Stimulated activated CD4-positive, alpha-beta T cell treated with anti-CD3 and anti-CD28 coated beads, Interleukin-1b, Interleukin-23, amount 100 ng/mL, for 1 hour (primary cell): ENCODE measurements at places on chromosomes 6 and 20.

DNA sequence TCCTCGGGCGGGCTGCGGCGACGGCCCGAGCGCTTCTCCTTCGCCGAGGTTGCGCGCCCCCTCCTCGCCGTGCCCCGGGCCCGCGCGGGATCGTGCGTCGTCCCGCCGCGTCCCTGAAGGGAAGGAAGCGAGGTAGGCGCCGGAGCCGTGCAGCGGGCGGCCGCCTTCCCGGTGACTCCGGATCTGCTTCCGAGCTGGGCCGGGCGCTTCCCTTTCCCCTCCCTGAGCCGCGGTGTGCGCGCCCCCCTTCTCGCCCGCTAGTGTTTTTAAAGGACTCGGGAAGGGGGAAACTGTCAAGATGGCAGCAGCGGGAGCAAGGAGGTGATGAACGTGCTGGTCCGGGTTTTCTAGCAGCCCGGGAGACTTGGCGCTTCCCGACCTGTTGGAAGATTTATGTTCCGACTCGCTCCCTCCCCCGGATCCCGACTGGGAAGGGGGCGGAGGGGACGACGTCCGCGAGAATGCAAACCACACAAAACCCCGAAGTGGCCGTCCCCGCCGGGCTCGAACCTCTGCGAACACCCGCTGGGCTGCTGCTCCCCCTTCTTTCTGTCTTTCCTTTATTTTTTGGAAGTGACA, 744 bp upstream of the FOXO3 start:
- no peak for DNase-seq

- no peak for DNase-seq
These were observed 83.4 kb downstream of the TXNDC5 start for GRCh38 chr6:7827142-7827541.

DNA sequence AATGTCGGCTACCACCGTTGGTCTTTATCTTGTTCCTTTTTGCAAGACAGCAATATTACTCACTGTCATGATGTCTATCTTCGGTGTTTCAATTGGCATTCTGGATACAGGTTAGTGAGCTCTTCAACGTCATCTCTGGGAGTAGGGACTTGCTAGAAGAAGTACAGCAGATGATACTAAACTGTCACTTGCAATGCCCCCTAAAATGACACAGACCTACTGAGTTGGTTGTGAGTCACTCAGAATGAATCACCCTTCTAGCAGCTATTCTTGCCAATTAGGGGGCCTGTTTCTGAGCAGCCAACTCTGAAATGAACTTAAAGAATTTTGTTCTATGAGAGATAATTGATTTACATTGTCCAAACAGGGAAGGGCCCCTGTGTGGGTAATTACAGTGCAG, 176.5 kb downstream of the SLC16A10 start:
- DNase-seq: no peak

DNA sequence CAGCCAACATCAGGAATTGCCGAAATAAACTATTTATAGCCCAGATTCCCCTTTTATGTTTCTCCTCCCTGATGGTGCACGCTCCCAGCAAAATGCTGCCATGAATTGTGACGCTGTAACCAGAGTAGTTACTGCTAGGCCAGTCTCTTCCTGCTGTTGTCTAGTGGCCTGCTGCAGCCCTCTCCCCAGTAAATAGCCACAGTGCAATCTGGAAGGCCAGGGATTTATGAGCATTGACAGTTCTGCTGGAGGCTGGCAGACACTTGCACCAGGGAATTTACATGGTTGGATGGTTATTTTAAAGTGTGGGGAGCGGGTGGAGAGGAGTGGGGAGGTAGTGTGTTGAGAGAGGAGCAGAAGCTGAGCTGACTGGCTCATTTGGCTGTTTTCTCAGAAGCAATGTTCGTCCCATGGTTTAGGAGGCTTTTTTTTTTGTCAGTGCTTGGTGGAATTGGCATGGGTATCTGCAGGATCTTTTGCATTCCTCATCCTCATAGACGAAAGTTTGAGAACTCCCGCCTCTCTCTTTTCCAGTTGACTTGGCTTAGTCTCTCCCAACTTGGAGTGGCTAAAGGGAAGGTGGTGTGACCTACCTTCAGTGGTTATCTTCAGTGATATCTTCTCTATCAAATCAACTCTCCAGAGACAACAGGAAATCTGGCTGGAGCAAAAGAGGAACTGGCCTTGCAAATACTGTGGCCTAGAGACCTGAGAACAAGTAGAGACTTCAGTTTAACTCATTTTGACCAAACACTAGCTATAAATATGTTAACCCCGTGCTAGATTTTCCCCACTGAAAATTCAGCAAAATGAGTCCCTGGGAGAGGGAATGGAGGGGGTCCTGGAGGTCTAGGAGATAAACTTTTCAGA, 99.3 kb upstream of the VSTM2L start:
- DNase-seq: no peak

DNA sequence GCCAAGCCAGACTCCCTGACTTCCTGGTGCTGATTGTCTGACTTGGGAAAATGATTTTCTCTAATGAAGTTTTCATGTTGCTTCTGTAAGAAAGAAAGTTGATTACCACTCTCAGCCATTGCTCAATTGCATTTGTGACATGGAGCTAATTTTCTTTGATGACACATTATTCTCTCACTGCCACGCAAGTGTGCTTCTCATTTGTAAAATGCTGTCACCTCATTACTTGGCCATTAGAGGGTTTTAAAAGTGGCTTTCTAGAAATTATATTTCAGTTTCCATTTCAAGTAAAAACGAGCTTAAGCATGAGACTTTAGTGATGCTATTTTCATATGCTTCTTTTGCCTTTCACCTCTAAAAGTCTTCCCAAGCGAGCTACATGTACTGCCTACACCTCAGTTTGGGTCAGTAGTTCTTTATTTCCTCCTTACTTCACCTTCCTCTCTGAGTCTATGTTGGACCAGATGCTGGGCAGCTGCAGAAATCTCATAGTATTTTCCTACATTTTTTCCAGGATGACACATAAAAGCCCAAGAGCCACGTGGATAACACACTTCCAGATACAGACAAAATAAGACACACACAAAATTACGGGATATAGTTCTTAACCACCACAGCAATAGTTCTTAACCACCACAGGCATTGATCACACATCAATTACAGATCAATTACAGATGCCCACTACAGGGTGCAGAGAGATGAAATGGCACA, 6.3 kb upstream of the FAM210B start:
- no peak for DNase-seq

DNA sequence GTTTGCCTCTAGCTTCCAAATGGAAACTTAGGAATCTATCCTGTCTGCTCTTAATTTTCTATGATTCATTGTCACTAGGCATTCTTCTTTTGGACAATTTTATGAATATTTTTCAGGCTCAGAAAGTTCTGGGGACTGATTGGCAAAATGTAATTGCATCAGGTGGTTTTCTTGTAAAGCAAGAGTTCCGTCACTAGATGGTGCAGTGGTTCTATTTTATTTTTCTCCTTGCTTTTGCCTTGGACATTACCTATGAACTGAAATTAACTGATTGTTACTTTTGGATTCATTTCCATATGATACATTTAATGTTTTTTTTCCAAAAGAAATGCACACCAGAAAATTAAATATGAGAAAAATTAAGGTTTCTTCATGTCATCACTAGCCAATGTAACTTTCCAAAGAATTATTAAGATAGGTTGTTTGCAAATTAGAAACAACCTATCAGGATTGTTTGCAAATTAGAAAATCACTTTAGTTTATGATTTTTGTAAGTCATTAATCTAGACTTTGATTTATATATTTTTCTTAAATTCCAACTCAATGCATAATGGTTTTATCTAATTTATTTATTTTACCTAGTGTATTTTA, 48.0 kb downstream of the TMEM170B start:
- DNase-seq: no peak

DNA sequence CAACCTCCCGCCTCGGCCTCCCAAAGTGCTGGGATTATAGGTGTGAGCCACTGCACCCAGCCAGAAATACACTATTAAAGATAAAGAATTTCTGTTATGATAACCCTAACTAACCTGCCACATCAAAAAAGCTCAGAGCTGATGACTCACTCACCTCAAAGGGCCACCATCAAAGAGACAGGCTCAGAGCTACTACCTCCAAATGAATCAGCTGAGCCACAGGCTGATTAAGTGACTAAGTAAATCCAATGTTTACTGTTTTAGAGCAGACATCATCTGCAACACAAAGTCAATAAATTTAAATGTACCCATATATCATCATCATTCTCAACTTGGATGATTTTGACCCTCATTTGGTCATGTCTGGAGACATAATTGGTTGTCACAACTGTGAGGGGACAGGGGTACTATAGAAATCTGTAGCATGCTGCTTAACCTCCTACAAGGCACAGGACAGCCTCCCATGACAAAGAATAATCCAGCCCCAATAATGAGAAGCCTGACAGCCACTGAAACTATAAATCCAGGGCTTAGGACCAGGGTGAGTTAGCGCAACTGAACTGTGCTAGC, 106.5 kb downstream of the ATP9A start:
- DNase-seq: no peak

- DNase-seq: no peak
These were observed 125.8 kb downstream of the MYB start for GRCh38 chr6:135306740-135307420.

- no peak for DNase-seq
These were observed 1.1 kb downstream of the L3MBTL1 start for GRCh38 chr20:43508604-43509040.

DNA sequence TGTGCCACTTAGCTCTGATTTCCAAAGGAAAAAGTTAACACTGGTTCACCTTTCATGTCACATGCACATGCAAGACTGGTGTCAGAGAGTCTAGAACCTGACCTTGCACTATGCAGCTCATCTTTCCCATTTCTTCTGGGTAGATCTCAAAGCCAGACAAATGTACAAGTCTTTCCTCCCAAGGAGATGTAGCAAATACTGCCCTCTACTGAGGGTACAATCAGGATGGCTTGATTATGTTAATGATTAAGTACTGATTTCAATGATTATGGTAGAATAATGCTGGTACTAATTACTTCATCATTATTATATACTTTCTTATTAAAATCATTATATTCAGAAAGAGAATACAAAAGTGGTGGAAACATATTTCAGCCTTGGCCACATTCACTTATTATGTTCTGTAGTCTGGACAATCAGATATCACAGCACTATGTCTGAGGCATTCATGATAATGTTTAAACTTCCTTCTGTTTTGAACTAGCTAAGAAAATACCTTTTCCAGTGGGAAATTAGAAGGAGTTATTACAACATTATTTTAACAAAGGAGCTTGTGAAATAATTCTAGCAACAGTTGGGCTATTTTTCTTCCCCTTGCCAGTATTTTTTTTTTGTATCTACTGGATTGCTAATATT, 68.5 kb upstream of the FOXO3 start:
- DNase-seq: no peak

DNA sequence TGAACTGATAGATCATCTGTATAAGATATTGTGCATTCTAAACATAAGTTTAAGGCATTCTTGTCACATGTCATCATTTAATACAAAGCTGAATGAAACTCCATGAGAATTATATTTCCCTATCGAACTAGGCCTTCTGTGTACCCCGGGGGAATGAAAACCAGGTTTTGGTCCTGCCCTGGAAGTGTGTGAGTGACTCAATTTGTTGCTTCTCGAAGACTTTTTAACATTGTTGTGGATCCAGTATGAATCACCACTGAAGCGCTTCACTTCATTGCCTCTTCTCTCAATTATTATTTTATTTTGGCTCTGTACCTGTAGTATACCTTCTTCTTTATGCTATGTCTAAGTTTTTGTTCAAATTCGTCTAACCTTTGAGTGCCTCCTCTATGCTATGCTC, 150.8 kb downstream of the GRIK2 start:
- DNase-seq: no peak

DNA sequence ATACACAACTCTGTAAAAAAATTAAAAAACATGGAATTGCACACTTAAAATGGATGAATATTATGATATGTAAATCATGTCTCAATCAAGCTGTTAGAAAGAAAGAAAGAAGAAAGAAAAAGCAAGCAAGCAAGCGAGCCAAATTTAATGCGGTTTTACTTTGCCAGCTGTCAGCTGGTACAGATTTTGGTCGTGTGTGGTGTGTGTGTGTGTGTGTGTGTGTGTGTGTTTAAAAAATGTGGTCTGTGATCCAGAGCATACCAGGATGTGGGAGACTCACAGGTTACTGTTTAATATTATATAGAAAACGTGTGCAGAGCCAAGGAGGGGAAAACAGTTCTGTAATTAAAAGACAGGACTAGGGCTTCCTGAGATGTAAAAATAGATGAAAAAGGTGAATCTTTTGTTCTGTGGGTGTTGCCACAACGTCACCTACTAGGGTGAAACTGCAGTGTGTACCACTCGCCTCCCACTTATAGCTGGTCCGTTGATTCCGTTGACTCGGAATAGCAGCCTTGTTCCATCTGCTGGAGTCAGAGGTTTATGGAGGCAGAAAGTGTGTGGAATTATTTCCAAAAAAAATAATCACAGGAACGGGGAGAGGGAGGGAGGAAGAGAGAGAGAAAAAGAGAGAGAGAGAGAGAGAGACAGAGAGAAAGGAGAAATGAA, 197.7 kb downstream of the BCAS1 start:
- no peak for DNase-seq

DNA sequence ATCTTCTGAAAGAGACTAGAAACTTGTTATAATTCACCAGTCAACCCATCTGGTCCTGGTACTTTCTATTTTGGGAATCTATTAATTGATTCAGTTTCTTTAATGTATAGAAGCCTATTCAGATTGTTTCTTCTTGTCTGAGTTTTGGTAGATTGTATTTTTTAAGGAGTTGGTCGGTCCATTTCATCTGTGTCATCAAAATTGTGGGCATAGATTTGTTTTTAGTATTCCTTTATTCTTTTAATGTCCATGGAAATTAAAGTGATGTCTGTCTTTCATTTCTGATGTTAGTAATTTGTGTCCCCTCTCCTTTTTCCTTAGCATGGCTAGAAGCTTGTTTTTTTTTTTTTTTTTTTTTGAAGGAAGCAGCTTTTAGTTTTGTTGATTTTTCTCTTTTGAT, 15.2 kb downstream of the STXBP5 start:
- no peak for DNase-seq

DNA sequence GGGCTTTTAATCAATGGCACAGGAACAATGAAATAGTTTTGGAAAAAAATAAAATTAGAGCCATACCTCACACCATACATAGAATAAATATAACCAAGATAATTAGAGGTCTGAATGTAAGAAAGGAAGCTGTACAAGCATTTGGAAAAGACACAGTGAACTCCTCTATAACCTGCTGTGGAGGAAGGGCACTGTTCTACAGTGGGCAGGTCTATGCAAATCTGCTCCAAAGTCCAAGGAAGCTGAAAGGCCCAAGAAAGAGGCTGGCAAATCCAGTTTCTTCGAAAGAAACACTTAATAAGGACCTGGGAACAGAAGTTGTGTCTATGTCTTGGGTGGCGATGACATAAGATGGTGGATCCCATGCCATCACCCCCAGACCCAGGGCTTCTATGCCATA, 169.4 kb upstream of the RALGAPA2 start:
- no peak for DNase-seq

DNA sequence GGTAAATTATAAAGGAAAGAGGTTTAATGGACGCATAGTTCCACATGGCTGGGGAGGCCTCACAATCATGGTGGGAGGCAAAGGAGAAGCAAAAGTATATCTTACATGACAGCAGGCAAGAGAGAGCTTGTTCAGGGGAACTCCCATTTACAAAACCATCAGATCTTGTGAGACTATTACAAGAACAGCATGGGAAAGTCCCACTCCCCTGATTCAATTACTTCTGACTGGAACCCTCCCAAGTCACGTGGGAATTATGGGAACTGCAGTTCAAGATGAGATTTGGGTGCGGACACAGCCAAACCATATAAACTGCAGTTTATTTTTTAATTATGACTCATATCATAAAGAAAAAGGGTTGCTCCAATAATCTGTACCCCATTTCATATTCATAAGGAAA, 22.3 kb upstream of the HLA-DQA2 start:
- DNase-seq: no peak

GRCh38 chr6:33208091-33208967, at the start of gene RING1:
Gene RING1 (plus strand): TSS chr6:33208500. CDS start chr6:33208823, 323 bp downstream.
- peak; percentile 64 for DNase-seq

- DNase-seq: no peak
These were observed 32.1 kb upstream of the JAG1 start for GRCh38 chr20:10705801-10706459.
